ENCODE measurements at places on chromosomes 1 and 21.

DNA sequence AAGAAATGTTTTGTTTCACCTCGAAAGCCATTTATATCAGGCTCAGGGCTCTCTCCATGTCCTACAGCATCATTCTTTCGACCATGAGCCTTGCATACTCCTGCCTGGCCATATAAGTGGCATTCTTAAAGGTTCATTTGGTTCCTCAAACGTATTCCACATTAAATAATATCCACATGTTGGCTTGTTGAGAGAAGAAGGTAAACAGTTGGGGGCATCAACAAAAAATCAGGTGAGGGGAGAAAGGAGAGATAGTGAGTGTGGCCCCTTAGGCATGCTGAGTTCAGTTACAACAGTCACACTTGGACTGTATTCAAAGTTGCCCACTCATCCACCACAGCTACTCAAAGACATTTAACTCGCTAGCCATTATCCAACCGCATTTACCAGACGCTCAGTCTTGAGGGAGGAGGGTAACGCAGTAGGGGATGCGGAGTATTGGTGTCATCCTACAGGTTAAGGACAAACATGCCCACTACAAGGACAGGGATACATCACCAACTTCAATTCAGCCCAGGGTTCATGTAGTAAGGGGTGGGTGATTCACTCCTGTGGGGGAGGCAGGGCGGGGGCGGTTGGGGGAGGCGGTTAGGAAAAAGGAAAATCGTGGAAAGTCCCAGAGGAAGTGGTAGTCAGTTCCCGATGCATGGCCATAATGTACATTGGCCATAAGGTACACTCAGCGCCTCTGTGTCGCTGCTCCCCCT, 1.4 kb downstream of the ZNF697 start:
- no peak for DNase-seq

DNA sequence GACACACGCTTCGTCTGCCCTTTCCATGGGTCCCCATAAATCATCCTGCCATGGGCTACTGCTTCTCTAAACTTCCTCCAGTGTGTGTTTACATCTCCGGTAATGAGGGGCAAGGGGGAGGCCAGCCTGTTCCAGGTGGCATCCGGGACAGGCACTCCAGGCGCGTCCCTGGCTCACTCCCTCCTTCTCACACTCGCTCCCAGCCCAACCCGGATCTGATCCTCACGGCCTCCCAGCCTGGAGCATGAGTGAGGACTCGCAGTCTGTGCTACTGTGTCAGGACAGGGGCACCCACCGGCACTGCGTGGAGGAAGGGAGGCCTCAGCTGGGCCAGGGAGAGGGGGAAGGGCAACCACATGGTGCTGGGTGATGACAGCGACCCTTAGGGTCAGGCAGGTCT, 225.4 kb downstream of the TRABD2B start:
- DNase-seq = no peak

GRCh38 chr1:19668888-19669287, 4.2 kb downstream of the HTR6 start:
- DNase-seq = no peak

DNA sequence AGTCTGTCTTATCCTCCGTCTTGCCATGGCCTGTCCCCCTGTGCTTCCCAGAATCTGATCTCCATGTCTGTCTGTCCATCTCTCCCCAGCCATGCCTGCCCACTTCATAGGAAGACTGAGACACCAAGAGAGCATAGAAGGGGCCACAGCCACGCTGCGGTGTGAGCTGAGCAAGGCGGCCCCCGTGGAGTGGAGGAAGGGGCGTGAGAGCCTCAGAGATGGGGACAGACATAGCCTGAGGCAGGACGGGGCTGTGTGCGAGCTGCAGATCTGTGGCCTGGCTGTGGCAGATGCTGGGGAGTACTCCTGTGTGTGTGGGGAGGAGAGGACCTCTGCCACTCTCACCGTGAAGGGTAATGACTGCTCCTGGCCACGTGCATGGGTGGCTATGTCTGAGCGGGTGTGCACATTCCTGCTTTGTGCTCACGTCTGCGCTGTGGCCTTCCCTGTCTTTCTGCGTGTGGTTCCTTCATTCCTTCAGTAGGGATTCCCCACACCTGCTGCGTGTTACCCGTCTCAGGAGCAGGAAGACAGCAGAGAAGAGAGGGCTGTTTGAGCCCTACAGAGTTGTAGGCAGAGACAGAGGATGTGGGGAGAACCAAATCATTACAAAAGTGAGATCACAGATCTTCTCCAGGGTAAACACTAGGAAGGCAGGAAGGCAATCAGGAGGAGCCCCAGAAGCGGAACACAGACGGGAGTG, 80.8 kb downstream of the OBSCN start:
- no peak for DNase-seq

DNA sequence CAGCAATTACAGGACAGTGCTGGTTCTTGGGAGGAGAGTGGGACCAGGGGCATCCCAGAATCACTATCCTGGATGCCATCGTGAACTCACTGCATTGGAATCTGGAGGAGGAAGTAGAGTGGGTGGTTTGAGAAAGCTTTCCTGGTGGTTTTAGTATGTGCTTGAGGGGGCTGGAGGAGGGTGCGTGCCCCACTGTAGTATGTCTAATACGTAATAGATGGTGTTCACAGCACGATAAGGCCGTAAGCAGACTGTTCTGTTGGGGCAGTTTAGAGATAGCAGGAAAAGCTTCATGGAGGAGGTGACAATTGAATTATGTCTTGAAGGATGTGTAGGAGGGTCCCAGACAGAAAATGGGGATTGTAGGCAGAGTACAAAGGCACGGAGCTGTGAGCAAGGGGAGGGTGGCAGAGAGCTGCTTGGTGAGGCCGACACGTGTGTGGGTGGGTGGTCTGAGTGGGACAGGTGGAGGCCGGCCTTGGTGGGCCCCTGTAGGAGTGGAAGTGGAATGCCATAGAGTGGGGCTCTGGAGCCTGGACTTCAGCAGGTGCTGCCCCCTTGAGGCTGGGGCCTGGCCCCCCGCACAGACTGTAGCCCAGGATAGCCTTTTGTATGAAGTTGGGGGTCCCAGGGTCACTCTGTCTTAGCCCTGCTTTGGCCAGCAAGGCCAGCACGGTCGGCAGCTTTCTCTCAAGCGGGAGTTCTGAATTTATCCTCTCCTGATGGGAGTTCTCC, 37.0 kb downstream of the IL6R start:
- no peak for DNase-seq

DNA sequence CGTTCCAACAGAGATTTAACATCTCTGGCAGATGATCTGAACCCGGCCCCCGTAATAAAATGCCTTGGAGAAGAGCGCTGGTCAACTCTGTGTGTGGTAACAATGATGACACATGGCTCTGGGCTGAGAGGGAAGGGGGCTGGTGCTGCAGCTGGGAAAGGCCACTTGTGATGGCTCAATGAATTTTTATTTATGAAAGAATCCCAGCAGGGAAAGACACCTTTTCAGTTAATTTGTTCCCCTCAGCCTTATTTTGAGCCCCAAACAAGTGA, 59.4 kb downstream of the SYT6 start:
- no peak for DNase-seq

DNA sequence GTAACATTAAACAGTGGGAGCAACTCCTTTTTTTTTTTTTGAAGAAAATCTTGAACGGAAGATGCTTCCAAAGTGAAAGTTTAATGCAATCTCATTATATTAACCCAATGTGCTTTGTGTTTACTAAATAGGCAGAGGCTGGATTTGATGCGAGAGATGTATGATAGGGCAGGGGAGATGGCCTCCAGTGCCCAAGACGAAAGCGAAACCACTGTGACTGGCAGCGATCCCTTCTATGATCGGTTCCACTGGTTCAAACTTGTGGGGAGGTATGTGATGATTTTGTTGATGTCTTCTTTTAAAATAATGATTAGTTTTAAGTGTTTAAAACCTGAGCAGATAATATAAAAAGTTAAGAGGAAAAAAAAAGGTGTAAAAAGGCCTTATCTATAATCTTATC, 74.2 kb upstream of the PGD start:
- no peak for DNase-seq

- no peak for DNase-seq
These were observed 261.9 kb downstream of the HLX start for GRCh38 chr1:221141096-221141495.

DNA sequence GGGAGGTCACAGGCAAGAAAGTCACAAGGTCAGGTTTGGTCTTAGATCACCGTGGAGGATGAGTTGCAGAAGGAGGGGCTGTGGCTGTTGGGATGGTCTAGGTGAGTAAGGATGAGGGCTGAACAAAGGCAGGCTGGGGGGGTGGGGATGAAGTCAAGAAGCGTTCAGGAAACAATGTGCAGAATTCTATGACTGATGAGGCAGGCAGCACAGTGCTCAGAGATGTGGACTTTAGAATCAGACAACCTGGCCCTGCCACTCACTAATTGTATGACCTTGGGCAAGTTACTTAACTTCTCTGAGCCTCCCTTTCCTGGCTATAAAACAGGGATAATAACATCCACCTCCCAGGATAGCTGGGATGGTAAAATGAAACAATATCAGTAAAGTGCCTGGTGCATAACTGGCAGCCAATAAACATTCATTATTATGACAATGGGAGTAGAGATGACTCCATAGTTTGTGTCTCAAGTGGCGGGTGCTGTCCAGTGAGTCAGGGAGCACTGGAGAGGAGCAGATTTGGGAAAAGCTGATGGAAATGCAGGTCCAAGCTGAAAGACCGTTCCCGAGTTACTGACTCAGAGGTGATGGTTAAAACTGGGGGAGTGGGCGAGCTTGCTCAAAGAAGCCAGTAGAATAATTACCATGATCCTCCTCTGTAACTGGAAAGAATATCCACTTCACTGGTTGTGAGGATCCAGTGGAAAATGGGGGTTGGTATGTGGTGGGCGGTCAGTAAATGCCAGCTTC, 2.1 kb downstream of the TIE1 start:
- DNase-seq = no peak

GRCh38 chr1:212532469-212533147, 76.0 kb upstream of the ATF3 start:
- DNase-seq = no peak

- no peak for DNase-seq
These were observed 34.6 kb downstream of the GADD45A start for GRCh38 chr1:67719329-67720196.

DNA sequence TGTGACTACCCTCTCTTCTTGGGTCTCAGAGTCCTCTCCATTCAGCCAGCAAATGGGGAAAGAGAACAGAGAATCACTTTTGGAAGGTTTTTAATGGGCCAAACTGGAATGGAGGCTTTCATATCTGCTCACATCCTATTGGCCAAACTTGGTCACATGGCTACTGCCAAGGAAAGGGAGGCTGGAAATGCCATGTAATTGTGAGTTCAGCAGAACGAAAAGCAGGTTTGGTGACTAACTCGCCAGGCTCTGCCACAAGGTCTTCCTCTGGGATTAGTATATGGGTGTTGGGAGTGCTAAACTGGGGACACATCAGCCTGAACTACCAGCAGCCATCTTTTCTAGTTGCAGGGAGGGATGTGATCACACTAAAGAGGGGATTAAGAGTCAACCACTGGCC, 19.2 kb downstream of the RD3 start:
- no peak for DNase-seq

- no peak for DNase-seq
These were observed 443.7 kb downstream of the PTPRU start for GRCh38 chr1:29679828-29680558.

DNA sequence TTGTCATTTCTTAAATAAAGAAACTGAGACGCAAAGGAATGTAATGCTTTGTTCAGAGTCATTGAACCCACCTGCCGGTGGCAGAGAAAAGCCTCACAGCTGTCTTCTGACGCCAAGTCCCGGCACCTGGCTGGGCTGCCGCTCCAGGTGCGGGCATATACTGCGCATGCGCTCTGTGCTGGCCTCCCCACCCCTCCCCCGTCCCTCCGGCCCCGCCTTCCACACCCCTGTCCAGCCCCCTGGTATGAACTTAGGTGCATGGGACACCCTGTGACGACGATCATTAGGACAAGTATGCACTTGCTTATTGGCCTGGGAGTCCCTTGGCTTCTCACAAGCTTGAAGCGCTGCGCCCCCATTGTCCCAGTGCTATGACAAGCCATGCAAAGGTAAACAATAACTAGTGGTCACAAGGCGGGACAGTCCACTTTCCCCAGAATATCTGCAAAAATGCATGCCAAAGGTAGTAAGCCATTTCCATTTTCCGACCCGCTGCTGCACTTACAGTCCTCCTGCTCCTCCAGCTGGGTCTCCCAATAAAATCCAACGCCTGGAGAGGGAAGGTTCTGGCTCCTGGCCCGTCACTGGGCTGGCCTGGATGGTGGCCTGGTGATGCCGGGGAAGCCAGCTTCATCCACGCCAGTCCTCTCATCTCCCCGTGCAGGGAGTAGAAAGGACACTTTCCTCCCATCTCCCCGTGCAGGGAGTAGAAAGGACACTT, 100.4 kb downstream of the PSMG1 start:
- no peak for DNase-seq

GRCh38 chr1:177517546-177517945, 346.8 kb downstream of the BRINP2 start:
- DNase-seq = no peak

DNA sequence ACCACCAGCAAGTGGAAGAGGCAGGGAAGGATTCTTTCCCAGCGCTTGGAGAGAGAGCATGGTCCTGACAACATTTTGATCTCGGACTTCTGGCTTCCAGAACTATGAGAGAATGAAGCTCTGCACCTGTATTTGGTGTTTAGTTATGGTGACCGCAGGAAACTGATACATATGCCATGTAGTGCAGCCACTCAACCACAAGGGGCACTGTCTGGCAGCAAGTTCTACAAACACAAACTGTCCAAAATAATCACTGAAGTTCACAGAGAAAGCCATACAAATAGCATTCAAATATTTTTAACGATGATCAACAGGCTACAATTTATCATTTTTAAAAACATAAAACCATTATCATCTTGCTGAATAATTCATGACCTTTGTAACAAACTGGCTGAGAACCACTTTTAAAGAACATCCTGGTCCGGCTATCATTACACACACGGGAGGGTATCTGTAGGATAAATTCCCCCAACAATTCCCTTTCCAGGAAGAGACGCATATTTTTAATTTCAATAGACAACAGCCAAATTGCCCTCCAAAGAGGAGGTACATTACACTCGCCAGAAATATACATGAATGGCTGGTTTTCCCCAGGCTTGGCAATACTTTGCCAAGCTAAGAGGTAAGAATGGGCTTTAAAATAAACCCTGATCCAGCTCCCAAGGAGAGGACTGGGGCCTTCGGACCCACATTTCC, 9.2 kb upstream of the CBR3 start:
- no peak for DNase-seq

GRCh38 chr1:154773551-154773950, 96.5 kb downstream of the KCNN3 start:
- no peak for DNase-seq

DNA sequence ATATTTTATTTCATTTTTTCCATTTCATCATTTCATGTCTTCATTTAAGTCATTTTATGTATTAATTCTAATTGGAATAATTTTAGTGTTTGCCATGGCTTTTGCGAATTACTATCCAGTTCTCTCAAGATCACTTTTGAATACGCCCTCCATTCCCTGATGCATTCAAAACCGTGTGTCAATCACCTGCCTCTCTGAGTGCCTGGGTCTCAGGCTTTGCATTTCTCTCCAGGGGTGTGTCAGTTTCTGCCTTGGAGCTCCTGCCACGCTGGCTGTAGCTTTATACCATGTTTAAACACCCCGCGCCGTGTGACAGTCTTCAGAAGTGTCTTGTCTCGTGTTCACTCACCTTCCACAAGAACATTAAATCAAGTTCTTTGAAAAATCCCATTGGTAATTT, 7.4 kb upstream of the DNMT3L start:
- DNase-seq = no peak

Data from AG04449 (cell line).